ENCODE measurements at places on chromosomes 16 and 17. TPM values are rescaled to one million over a fixed set of nuclear protein-coding genes. Genes with fewer than 3 reads are reported as not detected.

GRCh38 chr16:11636172-11636721 is 32.0 kb upstream of the SNN start:
- DNase-seq, result peak; percentile 70

DNA sequence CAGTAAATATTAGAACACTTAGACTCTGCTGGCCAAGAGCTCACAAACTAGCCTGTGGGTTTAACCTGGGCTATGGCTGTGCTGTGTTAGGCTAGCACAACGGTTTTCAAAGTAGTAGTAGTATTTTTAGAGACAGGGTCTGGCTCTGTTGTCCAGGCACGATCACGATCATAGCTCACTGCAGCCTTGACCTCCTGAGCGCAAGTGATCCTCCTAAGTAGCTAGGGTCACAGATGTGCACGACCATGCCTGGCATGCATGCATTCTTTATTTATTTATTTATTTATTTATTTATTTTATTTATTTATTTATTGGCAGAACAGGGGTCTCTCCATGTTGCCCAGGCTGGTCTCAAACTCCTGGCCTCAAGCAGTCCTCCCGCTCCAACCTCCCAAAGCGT is 10.3 kb downstream of the MRPL27 start:
- DNase-seq, result no peak

DNA sequence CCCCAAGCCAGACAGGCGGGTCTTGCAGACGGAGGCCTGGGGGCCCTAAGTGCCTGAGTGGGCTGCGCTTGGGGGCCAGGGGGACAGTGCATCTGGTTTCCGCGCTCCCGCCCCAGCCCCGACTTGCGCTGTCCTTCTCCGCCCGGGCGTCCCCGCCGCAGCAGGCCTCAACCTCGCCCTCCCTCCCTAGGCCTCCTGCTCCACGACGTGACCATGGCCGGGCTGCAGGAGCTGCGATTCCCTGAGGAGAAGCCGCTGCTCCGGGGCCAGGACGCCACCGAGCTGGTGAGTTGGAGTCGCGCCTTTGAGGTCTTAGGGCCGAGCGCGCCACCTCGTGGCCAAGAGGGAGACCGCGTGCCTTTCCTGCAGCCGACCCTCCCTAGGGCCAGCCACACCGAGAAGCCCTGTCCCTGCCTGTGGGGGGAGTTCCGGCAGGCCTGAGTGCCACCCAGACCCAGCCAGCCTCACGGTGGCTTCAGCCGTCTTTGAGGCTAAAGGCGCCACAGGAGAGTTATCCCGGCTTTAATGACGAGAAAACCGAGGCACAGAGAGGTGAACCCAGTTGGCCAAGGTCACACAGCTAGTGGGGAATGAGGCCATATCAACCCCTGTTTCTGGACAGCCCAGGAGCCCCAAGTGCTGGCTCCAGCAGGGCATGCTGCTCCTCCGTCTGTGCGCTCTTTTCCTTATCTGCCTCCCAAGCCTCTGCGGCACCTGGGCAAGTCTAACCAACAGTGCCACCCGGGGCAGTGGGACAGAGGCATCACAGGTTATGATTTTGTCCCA is 12.2 kb upstream of the NDRG4 start:
- DNase-seq, result peak; percentile 95

- DNase-seq, result no peak
These were observed 5.2 kb upstream of the CCDC182 start for GRCh38 chr17:57750109-57750871.

GRCh38 chr17:57466017-57466471 is 209.7 kb downstream of the MSI2 start:
- DNase-seq, result peak; percentile 78

DNA sequence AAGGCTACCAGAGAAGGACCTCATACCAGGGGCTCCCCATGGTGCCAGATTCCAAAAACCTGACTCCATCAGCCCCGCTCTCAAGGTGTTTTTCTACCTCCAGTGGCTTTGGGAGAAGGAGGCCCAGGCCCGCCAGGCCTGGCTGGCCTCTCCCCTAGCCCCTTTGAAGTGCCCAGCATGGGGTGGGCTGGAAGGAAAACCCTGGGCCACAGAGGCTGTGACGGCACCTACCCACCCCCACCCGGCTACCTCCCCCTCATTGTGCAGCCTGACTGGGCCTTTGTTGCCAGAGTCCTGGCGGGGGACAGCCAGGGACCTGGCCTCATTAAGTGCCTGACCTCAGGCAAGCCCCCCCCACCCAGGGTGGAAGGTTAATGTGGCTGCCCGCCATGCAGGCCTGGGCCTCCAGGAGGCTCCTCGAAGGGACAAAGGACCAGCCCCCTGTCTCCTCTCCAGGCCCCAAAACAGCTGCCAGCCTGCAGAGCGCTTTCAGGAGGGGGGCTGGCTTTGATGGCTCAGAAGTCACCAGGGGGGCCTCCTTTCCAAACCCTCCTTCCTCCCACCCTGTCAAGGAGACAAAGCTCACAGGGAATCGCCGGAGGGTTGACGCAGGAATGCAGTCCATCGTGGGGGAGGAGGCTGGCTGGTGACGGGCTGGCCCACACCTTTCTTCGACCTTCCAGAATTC is 159.4 kb downstream of the ZNF423 start:
- peak; percentile 91 for DNase-seq

GRCh38 chr17:7862692-7863437 is 5.1 kb downstream of the CYB5D1 start:
- peak; percentile 82 for DNase-seq

DNA sequence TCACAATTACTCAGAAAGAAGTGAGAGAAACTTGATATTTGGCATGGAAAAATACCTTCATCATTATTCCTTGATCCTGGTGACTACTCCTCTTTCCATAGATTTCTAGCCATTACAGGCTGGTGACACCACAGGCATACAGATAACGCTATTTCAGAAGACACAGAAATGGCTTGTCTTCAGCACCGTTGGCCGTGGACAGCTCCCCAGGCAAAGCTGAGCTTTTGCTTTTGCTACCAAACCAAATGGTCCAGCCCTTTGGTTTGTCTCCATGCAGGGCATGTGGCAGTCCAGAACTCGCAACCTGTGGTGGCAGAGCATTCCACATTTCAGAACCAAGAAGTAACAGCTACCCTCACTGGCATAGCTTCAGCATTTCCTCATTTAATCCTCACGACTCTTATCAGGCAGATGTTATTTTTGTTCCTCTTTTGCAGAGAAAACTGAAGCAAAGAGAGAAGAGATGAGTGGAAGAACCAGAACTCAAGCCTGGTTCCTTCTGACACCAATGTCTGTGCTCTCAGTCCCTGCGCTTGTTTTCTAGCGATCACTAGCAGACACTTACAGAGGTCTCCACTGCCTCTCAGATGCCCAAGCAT is 55.5 kb downstream of the HS3ST4 start:
- DNase-seq, result peak; percentile 71

Gene POLG2
- total RNA-seq, result 33.9 TPM

Data from neural progenitor cell (in vitro differentiated cells).